NCI-H146 (cell line): ENCODE measurements at places on chromosomes 12 and 14.

DNA sequence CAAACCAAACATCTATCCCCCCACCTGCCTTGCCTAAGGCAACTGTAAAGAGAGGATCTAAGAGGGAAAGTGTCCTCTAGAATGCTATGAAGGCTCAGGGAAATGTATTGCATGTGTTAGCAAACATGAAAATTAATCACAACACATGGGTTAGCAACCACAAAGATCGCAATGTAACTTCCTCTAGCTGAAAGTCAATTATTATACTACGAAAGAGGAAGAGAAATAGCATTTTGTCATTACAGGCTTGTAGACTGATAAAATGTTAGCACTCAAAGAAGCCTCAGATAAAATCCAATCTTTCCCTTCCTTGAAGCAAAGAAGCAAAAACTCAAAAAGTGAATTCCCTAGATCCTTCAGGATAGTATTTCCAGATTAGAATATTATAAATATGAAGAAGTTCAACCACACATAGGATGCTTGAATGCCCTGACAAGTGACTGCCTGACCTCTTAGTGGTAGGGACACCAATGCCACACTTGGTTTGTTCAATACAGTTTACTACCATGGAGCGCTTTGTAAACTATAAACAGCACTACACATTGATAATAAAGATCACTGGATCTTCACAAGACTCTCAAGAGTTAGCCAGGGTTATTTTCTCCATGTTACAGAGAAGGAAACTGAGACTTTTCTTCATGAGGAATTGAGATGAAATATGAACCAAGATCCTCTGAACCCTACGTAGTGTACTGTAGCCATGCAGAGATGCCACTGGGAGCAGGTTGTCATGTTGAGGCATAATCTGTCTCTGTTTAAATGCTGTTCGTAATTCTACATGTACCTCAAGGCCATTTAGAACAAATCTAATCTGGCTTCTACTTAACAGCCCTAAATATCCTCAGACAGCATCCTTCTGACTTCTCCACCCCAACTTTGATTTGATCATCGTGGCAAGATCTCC, 100.7 kb downstream of the ITPR2 start:
- no peak for DNase-seq

DNA sequence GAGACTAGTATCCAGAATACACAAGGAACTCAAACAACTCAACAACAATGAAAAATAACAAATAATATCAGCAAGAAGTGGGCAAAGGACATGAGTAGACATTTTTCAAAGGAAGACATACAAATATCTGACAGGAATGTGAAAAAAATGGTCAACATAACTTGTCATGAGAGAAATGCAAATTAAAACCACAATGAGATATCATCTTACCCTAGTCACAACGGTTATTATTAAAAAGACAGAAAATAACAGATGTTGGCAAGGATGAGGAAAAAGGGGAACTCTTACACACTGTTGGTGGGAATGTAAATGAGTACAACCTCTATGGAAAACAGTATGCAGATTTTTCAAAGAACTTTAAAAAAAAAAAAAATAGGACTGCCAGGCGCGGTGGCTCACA, 20.4 kb downstream of the VWF start:
- no peak for DNase-seq

DNA sequence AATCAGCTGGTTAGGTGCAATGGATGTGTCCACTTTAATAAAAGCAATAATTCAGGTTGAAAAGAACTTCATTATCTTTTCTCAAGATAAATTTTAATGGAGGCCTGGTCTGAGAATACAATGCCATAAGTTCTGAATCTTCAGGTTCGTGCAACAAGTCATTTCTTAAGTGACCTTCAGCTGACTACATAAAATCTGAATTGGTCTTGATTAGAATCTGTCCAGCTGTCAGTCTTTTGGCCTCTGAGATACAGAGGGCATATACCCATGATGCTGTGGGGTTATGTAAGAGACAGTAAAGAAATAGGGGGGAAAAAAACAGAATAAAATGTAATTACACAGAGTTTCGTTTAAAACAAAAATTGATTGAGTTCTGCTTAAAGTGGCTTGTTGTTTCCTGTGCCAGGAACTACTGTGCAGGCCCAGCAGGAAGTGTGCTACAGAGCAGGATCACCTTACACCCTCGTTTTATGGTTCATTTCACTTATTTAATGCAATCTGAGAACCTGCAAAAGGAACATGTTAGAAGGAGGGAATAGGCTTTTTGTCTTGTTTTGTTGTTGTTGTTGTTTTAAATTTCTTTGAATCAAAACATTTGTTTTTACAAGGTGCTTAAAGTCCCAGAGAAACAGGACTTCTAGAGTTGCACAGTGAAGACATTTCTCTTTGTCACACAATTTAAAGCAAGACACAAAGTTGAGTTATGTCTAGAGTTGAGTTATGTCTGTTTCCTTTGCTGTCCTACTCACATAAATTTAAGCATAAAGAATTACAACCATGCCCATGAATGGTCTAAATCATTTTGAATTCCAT, 64.2 kb downstream of the LGR5 start:
- peak; percentile 44 for DNase-seq

DNA sequence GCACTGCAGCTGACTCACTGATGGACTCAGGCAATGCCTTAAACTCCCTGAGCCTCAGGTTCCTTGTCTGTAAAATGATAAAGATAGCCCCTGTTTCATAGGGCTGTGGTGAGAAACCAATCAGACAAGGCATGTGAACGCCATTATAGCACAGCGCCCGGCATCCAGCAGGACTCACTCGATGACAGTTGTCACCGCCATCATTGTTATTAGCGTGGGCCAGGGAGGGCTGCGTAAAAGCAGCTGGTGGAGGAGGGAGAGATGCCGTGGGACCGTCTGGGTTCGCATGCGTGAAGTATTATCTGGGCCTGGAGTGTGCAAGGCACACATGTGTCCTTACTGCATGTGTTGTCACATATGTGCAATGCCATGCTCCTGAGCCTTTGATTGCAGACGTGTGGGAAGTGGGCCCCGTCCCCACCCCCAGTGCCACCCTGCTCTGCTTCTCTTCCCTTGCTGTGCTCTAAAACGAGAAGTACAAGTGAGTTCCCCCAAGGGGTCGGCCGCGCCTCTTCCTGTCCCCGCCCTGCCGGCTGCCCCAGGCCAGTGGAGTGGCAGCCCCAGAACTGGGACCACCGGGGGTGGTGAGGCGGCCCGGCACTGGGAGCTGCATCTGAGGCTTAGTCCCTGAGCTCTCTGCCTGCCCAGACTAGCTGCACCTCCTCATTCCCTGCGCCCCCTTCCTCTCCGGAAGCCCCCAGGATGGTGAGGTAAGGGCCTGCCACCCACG, at the start of gene PTPN6:
Gene PTPN6 (plus strand): TSS at position 546 of the 730 bp plus-strand sequence. CDS start 157 bp downstream, at position 703.
- no peak for DNase-seq

GRCh38 chr14:36055681-36056225, 120.8 kb downstream of the PTCSC3 start:
- no peak for DNase-seq

- no peak for DNase-seq
Observed at GRCh38 chr14:76832503-76832988, 6.3 kb downstream of the LRRC74A start.

GRCh38 chr14:70919774-70920173, 12.5 kb downstream of the PCNX1 start:
- no peak for DNase-seq

DNA sequence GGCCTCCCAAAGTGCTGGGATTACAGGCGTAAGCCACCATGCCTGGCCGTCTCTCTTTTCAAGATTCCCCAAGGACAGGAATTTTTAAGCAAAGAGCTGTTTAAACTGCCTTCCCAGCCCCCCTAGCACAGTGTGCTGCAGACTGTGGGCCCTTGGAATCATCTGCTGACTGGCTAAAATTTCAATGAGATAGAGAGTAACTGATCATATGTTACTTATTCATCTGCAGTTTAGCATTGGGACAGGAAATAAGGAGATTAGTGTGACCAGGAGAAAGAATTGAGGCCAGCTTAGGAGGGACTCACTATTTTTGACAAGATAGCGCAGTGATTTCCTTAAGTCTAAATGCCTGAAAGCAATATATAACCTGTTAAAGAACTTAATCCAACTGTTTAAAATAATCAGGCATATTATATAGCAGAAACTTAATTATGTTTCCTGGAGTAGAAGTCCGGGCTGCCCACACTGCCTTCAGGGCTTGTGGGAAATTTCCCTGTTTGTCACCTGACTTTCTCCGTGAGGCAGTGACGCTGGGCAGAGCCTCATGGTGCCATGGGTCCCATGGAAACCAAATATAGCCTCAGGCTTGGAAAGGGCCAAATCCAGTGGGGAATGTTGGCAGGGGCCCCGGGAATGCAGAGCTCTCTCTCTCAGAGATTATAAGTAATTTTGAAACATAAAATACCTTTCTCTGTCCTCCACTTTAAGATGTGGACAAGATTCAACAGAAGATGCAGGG, 22.8 kb upstream of the CEBPE start:
- peak; percentile 21 for DNase-seq

DNA sequence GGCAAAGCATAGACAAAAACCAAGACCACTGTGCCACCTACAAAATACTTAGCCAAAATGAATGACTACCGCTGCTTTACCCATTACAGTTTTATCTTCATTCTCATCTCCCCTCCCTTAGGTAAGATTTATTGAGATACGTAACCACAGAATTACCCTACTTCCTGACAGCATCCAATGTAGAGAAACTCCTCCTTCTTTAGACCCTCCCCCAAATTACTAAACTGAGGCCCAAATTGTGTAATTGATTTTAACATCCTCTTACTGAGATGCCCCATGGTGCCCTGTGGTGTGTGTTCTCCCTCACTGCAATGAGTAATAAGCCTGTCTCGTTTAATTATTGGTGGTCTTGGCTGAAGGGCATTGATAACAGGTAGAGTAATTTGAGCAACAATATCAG, 19.1 kb downstream of the VRK1 start:
- no peak for DNase-seq

- no peak for DNase-seq
Observed at GRCh38 chr12:80183939-80184338, 84.6 kb downstream of the OTOGL start.

- peak; percentile 68 for DNase-seq
Observed at GRCh38 chr12:57887631-57888408, 41.3 kb upstream of the CTDSP2 start.

DNA sequence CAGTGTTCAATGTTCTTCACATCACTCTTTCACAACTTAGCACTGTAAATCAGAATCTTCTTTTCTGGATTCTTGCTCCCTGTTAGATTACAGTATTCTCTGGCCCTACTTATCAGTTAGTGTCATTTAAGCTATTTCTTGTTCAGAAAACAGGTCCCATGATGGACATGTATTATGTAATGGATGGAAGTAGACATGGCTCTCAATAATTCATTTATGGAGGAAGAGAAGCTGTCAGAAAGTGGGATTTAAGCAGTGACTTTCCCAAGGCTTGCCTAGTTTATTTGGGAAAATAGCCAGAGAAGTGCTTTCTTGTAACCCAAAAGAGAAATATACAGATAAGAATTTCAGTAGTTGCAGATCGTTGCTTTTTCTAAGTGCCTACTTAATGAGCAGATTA, 1.6 kb downstream of the ERC1 start:
- DNase-seq, result no peak

DNA sequence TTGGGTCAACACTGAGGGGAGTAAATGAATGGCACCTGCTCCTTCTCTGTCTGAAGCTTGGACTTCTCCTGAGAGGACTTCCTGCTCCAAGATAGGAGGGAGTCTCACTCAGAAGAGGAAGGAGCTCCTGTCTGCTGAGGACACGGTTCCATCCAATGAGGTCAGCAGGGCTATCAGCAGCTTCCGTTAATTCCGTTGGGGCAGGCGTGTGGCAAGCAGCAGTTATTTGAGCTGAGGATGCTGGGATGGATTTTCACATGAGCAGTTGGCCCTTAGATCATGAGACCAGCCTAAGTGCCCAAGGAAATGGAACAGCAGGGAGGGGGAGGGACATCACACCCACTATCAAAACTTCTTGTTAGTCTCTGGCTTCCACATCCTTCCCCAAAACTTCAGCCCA, 159.0 kb upstream of the PZP start:
- DNase-seq, result no peak

- no peak for DNase-seq
Observed at GRCh38 chr14:36826614-36827013, 165.0 kb downstream of the PAX9 start.

DNA sequence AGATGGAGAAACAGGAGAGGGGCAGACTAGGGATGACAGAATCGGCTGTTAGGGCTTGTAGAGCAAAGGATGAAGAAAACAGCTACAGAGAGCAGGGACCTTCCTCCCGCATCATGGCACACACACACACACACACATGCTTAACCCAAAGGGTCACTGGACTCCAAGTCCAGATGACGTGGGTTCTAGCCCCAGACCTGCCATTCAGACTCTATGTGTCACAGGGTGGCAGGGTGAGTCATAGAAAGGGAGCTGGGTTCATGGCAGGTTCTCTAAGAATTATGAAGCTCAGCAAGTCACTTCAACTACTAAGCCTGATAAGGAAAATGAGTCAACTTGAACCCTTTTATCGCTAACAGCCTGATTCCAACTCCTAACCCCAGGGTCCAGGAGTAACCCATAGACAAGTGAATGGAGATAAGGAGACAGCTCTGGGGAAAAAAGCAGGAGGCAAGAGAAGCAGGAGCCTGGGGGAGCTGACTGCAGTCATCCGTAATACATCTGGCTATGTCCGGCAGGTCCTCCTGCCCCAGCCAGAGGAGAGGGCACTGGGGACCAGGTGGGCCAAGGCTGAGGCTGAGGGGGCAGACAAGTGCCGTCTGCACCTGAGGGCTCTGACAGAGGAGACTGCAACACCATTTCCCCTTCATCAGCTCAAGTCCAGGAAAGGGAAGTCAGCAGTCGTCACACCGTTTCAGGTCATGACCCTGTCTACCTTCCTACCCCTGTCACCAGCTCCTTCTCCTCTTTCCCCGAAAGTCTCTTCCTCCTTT, 3.6 kb upstream of the TNFRSF1A start:
- no peak for DNase-seq

DNA sequence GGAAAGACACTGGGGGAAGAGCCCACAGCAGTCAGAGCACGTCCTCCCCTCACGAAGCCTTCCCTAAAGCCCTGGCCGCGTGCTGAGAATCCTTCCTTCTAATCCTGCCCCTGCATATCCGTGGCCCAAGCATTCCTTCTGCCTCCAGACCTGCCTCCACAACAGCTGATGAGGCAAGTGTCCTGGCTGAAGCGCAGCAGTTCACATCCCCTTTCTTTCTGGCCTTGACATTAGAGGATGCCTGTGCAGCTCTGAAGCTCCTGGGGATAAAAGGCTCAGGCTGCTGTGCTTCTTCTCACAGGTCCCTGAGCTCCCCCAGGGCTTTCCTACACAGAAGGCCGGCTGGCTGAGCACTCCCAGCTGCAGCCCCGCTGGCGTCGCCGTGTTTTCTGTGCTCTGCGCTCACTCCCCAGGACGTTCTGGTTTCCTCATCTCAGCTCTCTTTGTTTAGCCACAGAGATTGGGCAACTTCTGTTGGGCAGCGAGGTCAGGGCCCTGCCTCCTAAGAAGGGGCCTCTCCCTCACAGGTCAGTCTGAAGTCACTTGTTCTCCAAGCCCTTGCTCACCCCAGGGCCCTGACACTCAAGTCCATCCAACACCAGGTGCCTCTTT, 45.8 kb downstream of the NINJ2 start:
- DNase-seq, result no peak
